NCI-H446 treated with DMSO at 0.1 percent for 48 hours (cell line): ENCODE measurements at places on chromosomes 2 and 18.

DNA sequence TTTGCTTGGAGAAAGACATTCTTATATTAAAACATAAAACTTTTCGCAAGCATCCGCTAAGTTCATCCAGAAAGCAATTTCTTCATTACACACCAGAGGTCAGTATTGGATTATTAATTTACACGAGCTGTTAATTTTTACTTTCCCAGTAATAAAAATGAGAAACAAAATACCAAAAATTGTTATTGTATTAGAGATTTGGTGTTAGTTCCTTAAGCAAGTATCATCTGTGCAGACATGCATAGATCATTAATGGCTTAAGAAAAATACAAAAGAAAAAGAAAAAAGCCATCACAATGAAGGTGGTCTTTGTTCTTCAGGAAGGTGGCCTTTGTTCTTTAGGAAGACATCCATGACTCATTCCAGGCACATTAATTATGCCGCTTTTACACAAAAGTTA, 53.6 kb upstream of the HNMT start:
- peak; percentile 17 for DNase-seq

- no peak for DNase-seq
Measured at GRCh38 chr2:134432435-134432883, 178.6 kb downstream of the MGAT5 start.

- no peak for DNase-seq
Measured at GRCh38 chr2:108115868-108116267, 123.9 kb upstream of the SULT1C3 start.

GRCh38 chr2:199303728-199304177, 154.0 kb downstream of the SATB2 start:
- no peak for DNase-seq

GRCh38 chr2:196259507-196260481, 88.4 kb upstream of the STK17B start:
- no peak for DNase-seq

- no peak for DNase-seq
Measured at GRCh38 chr2:216635701-216636550, 2.7 kb downstream of the IGFBP2 start.

GRCh38 chr2:135742325-135742757, 686 bp downstream of the UBXN4 start:
- DNase-seq, result peak; percentile 36

DNA sequence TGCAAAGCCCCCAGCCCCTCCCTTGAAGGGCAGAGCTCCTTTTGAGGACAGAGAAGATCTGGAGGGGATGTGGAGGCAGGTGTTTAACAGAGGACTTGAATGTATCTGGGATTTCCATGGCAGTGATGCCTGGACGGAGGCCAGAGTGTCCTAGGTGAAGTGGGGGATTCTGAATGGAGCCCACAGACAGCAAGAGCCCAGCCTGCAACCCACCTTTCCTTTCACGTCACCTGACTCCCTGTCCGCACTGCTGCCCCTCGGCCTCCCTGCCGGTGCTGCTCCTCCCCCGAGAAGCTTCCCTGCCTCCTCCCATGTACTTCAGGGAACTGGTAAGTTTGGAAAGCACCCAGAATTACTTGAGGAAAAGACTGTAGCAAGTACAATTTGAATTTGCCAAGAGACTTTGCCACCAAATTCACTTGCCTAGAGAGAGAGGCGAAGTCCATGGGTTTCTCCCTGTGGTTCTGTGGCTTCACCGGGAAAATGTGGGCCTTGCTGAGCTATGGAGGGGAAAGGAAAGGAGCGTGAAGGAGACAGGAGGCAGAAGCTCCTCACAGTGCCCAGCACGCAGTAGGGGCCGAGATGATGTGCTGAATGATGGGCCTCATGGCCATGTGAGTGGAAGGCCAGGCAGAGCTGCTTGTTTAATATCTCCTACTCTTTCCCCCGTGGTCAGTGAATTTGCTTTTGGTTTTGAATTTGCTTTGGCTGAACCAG, 13.9 kb upstream of the ASPRV1 start:
- DNase-seq, result no peak

DNA sequence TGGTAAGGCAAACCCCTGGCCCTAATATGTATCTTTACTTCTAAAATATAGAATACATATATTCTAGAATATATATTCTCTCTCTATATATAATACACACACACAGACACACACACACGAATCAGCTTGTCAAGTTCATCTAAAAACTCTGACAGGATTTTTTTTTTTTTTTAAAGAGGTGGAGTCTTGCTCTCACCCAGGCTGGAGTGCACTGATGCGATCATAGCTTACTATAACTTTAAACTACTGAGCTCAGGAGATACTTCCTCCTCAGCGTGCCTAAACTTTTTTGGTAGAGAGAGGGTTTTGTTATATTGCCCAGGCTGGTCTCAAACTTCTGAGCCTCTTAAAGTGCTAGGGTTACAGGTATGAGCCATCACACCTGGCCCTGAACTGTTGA, 45.2 kb downstream of the DOK1 start:
- no peak for DNase-seq

DNA sequence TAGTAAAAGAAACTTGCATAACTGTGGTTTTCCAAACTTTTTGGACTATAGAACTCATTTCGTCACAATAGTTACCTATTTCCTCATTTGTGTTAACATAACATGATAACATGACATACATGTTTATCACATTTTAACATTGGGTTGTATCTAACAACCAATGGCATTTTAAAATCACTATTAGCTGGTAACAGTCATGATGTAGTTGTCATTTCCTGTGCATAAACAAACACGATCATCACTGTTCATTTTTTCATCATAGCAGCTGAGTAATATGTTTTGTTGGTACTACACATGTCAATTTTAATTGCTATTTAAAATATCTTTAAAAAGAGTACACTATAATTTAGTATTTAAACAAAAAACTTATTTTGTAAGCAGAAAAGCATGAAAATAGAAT, 402.4 kb downstream of the SATB2 start:
- DNase-seq, result no peak

DNA sequence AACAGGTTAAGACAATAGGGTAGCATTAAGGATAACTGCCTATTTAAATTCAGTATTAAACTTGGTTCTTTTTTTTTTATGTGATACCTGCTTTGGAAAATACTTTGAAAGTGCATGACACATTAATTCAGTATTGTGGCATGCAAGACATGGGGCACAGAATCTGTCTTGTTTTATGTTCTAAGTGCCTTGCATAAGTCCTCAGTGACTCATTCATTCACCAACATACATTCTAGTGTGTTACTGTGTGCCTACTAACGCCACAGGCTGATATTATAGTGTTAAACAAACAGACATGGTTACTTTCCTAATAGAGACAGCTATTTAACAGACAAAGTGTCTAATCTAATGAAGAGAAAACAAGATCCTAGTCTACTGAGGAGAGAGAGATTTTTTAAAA, 91.7 kb downstream of the GCA start:
- no peak for DNase-seq

- DNase-seq, result no peak
Measured at GRCh38 chr2:137966043-137966442, 1.8 kb downstream of the HNMT start.

- DNase-seq, result no peak
Measured at GRCh38 chr2:134946073-134946472, 27.5 kb downstream of the CCNT2 start.

- no peak for DNase-seq
Measured at GRCh38 chr2:9355270-9355669, 68.1 kb downstream of the ITGB1BP1 start.

DNA sequence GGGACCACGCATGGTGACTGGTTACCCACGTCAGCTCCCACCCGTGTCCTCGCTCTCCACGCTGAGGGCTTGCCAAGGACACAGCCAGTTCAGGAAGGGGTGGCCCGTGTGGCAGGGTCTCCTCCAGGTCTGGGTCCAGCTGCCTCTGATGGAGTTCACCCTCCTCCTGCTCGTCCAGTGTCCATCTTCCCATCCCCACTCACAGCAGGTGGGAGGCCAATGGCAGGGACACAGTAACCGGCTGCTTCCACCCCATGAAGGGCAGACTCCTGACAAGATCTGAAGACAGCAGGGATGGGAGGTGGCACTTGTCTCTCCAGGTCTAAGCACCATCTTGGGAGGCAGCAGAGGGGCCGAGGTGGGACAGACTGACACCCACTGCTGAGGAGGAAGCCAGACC, 106.4 kb downstream of the NDUFA10 start:
- DNase-seq, result no peak

DNA sequence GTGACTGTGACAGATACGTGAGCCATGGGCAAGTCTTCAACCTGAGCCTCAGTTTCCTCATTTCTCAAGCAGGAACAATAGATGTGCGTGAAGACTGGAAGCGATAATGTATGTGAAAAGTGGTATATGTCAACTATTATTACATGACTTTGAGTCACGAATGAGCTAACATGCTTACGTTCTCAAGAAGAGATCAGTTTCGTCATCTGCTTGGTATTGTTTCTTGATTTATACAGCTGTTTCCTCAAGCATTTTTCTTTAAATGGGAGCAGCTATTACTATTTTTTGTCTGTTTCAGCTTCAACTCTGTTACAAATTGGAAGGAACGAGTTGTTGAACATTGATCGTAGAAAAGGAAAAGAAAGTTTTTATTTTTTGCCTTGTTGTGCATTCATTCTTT, 48.5 kb upstream of the THOC1 start:
- DNase-seq, result no peak

- no peak for DNase-seq
Measured at GRCh38 chr18:3671176-3671575, 221.2 kb downstream of the TGIF1 start.

- DNase-seq, result no peak
Measured at GRCh38 chr18:75784390-75784789, 356.9 kb upstream of the SMIM21 start.

- peak; percentile 96 for DNase-seq
Measured at GRCh38 chr2:145764631-145765030, 1244.7 kb upstream of the ZEB2 start.

GRCh38 chr18:50715919-50716318, 103.9 kb downstream of the MRO start:
- no peak for DNase-seq

DNA sequence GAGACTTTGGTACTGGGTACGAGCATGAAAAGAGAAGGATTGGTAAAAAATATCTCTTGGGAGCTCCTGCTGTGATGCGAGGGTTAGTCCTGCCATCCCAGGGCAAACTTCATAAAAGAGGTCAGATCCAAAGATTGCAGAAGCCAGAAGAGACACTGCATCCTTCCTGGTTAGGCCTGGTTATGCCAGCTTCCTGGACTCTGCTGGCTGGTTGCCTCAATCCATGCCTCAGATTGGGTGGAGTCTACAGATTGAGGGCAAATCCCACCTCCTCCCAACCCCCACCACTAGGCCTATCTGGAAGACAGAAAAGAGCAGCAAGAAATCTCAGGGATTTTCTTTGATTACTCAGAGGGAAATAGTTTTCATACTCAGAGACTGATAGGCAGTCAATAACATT, 5.3 kb upstream of the ACADL start:
- no peak for DNase-seq

- DNase-seq, result peak; percentile 32
Measured at GRCh38 chr2:142682528-142682927, 194.9 kb upstream of the KYNU start.

- DNase-seq, result no peak
Measured at GRCh38 chr2:25651066-25651465, 22.3 kb downstream of the DTNB start.

DNA sequence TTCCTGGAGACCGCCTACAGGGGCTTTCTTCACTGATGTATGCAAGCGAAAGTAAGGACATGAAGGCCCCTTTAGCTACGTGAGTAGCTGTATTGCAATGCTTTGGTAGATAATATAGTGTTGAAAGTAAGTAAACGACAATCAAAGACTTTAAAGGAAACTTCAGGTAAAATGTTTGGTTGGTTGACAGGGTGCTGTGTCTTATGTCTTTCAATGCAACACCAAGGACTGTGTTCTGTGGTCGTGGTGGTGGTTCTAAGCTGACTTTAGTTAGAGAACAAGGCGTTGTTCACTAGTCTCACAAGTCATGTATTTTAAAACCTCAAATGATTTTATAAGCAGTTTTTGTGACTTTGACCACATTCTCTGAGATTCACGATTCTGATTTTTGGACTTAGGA, 58.0 kb upstream of the CABYR start:
- no peak for DNase-seq

DNA sequence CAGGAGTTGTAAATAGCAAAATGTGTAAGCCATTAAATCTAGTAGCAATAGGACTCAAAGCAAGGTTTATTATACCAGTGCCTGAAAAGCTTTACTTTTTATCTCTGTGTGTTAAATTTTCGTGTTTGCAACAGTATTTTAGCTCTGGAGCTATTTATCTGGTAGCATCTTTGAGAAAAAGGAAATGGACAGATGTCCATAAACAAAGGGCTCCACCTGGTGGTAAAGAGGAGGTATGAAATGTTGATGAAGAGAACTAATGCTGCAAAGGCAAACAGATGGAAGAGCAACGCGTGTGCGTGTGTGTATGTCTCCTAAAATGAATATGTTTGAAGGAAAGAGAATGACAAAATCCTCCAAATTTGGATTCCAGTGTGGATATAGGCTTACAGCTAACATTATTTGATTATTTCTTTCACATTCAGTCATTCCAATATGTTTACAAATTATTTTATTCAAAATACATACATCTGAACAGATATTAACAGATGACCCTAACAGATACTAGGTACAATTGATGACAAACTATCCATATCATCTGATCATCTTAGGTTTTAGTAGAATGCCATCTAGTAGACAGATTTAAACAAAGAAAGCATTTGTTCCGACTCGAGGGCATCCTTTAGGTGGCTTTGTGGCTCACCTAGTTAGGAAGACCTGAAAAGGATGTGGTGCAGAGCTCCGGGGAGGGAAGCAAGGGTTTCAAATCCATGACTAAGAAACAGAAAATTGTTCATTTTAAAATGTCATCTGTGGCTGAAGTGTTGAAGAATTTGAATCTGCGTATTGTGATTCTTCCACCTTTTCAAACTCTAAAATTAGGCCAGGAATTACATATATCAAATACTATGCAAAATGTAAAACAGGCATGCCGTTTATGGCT, 383.3 kb downstream of the MTX2 start:
- peak; percentile 26 for DNase-seq

- DNase-seq, result no peak
Measured at GRCh38 chr2:158999458-158999857, 31.0 kb downstream of the TANC1 start.

GRCh38 chr2:160139991-160140390, 60.1 kb downstream of the ITGB6 start:
- no peak for DNase-seq

DNA sequence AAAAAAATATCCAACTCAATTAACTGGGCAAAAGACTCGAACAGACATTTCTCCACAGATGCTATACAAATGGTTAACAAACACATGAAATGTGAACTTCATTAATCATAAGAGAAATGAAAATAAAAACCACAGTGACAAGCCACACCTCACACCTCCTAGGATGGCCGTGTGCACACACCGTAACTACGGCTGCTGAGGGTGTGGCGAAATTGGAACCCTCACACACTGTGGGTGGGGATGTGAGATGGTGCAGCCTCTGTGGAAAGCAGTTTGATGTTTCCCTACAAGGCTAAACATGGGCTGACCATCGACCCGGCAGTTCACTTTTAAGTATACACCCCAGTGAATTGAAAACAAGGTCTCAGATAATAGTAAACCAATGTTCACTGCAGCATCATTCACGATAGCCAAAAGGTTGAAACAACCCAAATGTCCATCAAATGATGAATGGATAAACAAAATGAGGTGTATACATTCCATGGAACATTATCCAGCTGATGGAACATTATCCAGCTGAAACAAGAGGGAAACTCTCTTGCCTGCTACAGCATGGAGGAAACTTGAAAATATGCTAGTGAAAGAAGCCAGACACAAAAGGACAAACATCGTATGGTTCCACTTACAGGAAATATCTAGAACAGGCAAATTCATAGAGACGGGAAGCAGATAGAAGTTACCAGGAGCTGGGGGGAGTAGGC, 32.2 kb downstream of the ZAP70 start:
- no peak for DNase-seq

GRCh38 chr2:233828546-233829192, 25.7 kb downstream of the HJURP start:
- no peak for DNase-seq
